ENCODE measurements at places on chromosomes 2 and 18.
A peak's percentile ranks its signal among the peaks of the same experiment; 100 is the strongest.

- DNase-seq: no peak
These were observed 41.2 kb downstream of the COMMD1 start for GRCh38 chr2:61946666-61947065.

- DNase-seq: no peak
These were observed 43.8 kb upstream of the SLC4A10 start for GRCh38 chr2:161580426-161580825.

GRCh38 chr18:68480196-68480595, 234.7 kb downstream of the TMX3 start:
- DNase-seq: no peak

- peak; percentile 52 for DNase-seq
These were observed 29.7 kb downstream of the NOL10 start for GRCh38 chr2:10659898-10660568.

- no peak for DNase-seq
These were observed 7.8 kb upstream of the POMC start for GRCh38 chr2:25176138-25176537.

Data from mammary epithelial cell (primary cell).